ENCODE measurements at places on chromosomes 3 and 15.

- DNase-seq = no peak
These were observed 142.4 kb downstream of the TCF12 start for GRCh38 chr15:57060799-57061198.

GRCh38 chr15:74956648-74957475 lies at the start of gene RPP25:
Gene RPP25 (minus strand): TSS chr15:74956772. CDS start chr15:74956583, 189 bp downstream.
- DNase-seq = no peak

DNA sequence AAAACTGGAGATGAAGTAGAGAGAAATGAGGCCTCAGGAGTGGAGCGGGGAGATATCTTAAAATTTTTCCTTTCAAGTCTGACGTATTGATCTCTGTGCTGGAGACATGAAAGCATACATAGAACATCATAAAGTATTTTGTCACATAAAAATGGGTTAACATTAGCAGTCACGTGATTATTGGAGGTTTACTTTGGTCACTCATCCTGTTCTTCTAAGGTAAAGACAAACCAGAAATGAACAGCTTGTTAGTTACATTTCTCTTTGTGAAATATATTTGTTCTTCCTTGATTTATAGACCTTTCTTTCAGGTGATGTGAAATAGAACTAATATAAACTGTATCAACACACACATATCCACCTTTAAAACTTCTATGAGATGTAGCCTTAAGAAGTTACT lies 324.1 kb downstream of the SQOR start:
- DNase-seq = no peak

GRCh38 chr3:53941184-53941583 lies 49.5 kb upstream of the SELENOK start:
- no peak for DNase-seq

Data from activated CD8-positive, alpha-beta memory T cell treated with anti-CD3 and anti-CD28 coated beads for 1 hour (primary cell).